ENCODE measurements at places on chromosomes 4 and X.

GRCh38 chr4:101649790-101650515 lies 140.6 kb upstream of the BANK1 start:
- no peak for DNase-seq

GRCh38 chr4:120667102-120667501 lies 255.4 kb downstream of the PRDM5 start:
- no peak for DNase-seq

DNA sequence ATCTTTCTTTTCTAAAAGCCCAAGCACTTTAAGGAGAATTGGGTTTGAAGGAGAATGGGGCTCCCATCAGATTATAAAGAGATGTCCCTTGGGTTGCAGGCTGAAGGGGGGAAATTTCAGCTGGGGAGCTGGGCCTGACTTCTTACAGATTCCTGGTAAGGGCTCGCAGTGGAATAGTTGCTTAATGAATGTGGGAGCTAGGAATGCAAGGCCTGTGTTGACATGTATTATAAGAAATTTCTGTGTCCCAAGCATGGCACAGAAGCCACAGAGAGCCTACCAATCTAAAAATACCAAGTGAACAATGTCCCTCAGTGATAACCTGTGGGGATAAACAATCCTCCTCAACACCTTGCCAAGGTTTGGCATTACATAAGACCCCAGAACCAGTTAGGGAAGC lies 39.3 kb upstream of the WNK3 start:
- no peak for DNase-seq

GRCh38 chrX:46381630-46382029 lies 163.6 kb downstream of the ZNF674 start:
- DNase-seq = no peak

GRCh38 chr4:24496597-24496996 lies 87.8 kb downstream of the DHX15 start:
- no peak for DNase-seq

DNA sequence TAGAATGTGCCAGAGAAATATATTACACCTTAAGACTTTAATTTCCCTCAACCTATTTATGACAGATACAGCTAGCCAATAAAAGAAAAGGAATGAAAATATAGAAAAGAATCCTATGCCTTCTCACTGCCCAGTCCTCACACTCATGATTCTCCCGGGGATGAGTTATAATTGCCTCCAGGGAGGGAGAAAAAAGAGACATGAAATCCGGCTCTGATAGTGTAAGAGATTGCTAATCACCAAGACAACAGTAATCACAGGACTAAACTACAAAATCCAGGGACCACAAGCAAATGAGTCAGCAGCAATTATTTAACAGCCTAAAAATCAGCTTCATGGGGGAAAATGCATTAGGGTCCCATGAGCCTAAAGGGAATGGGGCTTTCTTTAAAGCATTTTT lies 95.9 kb upstream of the DUSP21 start:
- no peak for DNase-seq

GRCh38 chr4:43360296-43360695 lies 467.8 kb downstream of the GRXCR1 start:
- DNase-seq = no peak

DNA sequence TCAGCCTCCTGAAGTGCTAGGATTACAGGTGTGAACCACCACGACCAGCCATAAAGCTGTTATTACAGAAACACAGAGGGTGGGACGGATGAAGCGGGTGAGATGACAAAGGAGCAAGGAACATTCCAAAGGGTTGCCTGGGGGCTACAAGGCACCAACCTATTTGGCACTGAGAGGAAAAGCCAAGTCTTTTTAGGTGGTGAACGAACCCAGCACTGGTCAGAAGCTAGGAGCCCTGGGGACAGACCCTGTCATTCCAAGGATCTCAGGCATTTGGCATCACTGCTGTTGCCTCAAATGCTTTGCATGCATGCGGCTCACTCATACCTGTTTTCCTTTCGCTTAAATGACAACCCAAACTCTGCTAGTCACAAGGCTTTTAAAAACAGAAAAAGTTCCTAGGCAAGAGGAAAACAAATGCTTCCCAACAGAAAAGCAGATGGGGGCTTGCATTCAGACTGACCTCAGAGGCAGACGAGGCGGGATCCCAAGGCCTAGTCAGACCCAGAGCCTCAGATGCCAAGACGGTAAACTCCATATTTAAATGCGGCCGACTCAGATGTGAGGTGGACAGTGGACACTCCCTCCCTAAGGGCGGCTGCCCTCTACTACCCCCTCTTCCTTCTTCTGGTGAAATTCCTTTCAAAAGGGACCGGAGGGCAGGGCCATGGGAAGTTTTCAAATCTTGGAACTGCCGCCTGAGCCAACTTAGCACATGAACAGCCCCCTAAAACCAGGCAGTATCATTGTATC lies 4.5 kb downstream of the MAP7D2 start:
- no peak for DNase-seq

DNA sequence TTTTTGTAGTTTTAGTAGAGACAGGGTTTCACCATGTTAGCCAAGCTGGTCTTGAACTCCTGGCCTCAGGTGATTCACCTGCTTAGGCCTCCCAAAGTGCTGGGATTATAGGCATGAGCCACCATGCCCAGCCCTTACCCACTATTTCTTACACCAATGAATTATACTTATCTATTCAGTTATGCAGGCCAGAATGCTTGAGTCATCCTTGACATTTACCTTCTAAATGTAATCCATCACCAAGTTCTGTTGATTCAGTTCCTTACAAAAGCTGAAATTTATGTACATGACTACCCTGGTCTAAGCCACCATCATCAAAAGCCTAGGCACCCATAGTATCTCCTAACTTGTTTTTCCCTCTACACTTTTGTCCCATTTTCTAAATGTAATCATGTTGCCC lies 585.7 kb downstream of the IL15 start:
- DNase-seq = no peak

GRCh38 chr4:32824336-32824735 lies 2104.2 kb downstream of the PCDH7 start:
- no peak for DNase-seq

- DNase-seq = no peak
Observed at GRCh38 chr4:115562506-115562905, 449.1 kb upstream of the NDST4 start.

DNA sequence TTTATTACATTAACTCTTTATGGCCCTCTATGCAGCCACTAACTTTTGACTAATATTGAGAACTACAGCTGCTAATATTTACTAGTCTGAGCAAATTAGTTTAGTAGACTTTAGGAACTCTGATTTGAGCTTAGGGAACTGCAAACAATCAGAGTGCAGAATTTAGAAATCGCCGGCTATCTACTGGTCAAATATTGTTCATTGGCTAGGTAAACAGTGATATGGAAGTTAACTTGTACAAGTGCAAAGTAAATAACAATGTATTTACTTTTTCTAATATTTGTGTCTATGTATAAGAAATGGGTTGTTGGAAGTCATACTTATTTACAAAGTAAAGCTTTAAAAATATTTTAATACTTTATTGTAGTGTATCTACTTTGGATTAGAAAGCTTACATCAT lies 279.6 kb downstream of the CFAP299 start:
- no peak for DNase-seq

- no peak for DNase-seq
Observed at GRCh38 chr4:159055833-159056232, 47.0 kb upstream of the RAPGEF2 start.

GRCh38 chr4:142404191-142404611 lies 441.9 kb downstream of the INPP4B start:
- no peak for DNase-seq

DNA sequence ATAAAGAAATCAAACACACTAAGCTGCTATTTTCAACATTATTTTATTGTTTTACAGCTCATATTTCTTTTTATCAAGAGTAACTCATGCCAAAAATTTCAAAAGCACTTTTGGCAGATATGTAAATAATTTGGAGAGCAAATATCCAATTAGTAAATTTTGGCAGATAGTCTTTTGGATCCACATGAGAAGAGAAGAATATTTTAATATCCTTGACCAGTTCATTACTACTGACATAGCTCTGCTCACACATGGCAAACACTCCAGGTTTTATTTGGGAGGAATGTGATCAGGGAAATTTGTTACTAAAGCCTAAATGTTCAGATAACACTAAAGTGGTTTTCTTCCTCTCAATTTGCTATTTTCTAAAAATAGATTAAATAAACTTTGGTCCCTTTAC lies 1054.3 kb downstream of the FAT4 start:
- DNase-seq = no peak

DNA sequence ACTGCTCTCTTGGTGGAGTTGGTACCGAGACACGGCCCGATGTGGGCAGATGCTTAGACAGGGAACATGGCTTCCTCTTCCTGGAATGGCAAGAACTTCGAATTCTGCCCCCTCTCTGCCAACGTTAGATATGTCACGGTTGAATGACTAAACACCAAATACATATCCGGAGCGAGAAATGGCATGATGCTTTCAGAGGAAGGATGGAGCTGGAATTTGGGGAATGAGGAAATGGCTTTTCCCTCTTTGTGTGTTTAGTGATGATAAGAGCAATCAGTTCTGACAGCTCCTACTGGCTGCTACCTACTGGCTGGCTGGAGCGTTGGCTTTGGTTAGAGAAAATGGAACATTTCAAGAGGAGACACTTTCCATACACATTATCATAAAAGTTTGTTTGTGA lies 140.0 kb downstream of the DHRSX start:
- DNase-seq = no peak

- DNase-seq = no peak
Observed at GRCh38 chr4:135277068-135277979, 1075.7 kb upstream of the PABPC4L start.

DNA sequence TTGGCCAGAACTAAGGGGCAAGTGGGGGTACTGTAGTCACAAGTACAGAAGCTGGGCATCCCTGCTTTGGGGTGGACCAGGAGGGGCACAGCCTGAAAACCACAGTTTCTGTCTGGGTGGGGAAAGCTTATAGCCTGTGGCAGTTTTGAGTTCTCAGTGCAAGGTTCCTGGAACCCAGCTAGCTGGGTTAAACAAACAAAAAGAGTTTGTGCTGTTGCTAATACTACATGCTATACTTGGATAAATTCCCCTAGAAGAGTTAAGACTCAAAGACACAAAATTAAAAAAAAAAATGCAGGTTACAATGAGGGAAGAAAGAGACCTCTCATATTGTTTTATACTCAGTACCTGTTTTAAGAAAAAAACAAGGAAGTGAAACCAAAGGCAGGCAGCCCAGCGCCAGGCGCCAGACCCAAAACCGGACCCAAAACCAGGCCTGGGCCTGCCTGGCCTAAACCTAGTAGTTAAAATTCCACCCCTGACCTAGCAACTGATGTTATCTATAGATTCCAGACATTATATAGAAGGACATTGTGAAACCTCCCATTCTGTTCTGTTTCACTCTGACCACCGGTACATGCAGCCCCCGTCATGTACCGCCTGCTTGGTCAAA lies 50.8 kb downstream of the SLC2A9 start:
- DNase-seq = no peak

DNA sequence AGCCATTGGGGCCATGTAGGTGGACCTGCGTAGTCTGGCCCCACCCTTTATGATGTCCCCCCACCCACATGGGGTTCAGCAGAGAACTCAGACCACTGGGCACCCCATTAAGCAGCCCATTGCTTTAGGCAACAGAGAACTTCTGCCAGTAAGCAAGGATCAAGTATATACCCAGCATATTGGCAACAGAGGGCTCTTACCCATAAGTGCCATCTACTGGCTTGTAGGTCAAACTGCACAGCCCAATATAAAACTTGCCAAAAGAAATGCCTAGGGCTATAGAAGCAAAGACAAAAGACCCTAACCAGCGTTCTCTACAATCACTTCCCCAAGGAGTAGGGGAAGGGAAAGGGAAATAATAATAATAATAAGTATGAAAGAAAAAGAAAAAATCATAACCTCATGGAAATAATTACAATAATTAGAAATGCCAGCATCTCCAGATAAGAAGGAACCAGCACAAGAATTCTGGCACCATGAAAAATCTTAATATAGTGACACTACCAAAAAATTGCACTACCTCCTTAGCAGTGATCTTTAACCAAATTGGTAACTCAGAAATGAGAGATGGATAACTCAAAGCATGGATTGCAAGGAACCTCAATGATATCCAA lies 1090.7 kb downstream of the FAT4 start:
- DNase-seq = no peak

- DNase-seq = peak; percentile 18
Observed at GRCh38 chr4:3784454-3785291, 18.5 kb downstream of the ADRA2C start.

GRCh38 chr4:150007512-150007911 lies 70.7 kb upstream of the DCLK2 start:
- DNase-seq = no peak

DNA sequence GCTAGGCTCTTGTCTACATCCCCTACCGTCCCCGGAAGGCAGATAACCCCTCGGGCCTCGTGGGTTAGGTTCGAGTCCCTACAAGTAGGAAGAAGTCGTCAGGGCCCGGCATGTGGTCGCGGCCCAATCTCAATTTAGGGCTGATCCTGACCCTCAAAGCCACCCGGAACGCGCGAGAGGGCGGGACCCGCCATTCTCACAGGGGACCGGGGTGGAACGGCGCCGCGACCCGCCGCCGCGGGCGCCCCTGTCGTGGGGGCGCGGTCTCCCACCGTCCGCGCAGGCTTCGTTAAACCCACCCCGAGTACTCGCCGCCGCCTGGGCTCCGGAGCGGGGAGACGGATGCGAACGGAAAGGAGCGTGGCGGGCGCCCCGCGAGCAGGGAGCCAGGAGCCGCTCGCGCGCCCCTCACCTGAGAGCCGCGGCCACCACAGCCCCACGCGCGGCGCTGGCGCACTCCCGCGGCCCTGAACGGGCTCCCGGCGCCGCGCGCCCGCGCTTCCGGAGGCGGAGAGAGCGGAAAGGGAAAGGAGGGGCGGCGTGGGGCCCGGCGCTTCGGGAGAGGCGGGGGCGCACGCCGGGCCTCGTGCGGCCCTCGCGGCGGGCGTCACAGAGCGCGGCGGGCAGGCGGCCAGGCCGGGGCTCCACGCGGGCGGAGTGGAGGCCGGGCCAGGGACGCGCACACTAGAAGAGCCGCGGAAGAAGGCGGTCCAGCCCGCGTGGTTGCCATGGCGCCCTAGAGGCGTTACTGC lies at the start of gene CFAP97:
TSS of gene CFAP97 (minus strand) at position 515 of the 752 bp plus-strand sequence. CDS start 12,804 bp downstream, outside the sequence.
- peak; percentile 34 for DNase-seq

Data from NCI-H2171 (cell line).